ENCODE measurements at places on chromosomes 11 and 22. TPM values are rescaled to one million over a fixed set of nuclear protein-coding genes. Genes with fewer than 3 reads are reported as not detected.

- H3K4me1 ChIP-seq = no peaks in the 10 kb centered on the region
- DNase-seq = no peak
- no peaks in the 10 kb centered on the region for H3K27me3 ChIP-seq
- no peaks in the 10 kb centered on the region for H3K36me3 ChIP-seq
- H3K27ac ChIP-seq = no peak overlapping the region
These were observed 78.0 kb downstream of the CNTN5 start for GRCh38 chr11:99098751-99099150.

NXPE2 gene
- 0.15 TPM for polyA plus RNA-seq

- DNase-seq = no peak
- no peak overlapping the region for H3K4me3 ChIP-seq
These were observed 4.4 kb downstream of the EP300 start for GRCh38 chr22:41096841-41097240.

DNA sequence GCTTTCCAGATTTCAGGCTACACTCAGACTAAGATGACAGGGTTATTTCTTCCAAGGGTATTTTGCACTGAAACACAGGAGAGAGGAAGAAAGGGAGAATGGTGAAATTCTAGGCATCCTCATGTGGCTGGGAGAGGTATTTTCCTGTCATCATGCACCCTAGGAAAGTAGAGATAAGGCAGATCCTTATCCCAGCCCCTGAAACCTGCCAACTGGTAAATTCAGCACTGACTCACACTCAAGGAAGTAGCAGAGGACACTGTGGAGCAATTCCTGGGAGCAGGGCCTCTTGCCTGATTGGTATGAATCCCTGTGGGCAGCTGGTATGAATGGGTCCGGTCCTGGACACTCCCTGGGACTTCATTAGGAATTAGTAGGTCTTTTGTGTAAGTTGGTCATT, 37.6 kb upstream of the SLC5A1 start:
- no peaks in the 10 kb centered on the region for H3K36me3 ChIP-seq
- no peak overlapping the region for H3K4me3 ChIP-seq
- H3K27ac ChIP-seq = peak overlapping the region; percentile 20

- H3K36me3 ChIP-seq = peaks cover 35% of the 10 kb centered on the region
- no peak for DNase-seq
- no peak overlapping the region for H3K4me3 ChIP-seq
- no peaks in the 10 kb centered on the region for H3K27me3 ChIP-seq
These were observed 177.2 kb downstream of the SHANK2 start for GRCh38 chr11:71075116-71075720.

BRMS1 gene
- 77.5 TPM for polyA plus RNA-seq

- H3K4me1 ChIP-seq = no peaks in the 10 kb centered on the region
- peak; percentile 63 for DNase-seq
- H3K4me3 ChIP-seq = no peak overlapping the region
- no peaks in the 10 kb centered on the region for H3K36me3 ChIP-seq
- no peak overlapping the region for H3K27ac ChIP-seq
- H3K27me3 ChIP-seq = no peaks in the 10 kb centered on the region
These were observed 124.6 kb downstream of the GRIA4 start for GRCh38 chr11:105734426-105734825.

KDM4D gene
- 0.49 TPM for polyA plus RNA-seq

DNA sequence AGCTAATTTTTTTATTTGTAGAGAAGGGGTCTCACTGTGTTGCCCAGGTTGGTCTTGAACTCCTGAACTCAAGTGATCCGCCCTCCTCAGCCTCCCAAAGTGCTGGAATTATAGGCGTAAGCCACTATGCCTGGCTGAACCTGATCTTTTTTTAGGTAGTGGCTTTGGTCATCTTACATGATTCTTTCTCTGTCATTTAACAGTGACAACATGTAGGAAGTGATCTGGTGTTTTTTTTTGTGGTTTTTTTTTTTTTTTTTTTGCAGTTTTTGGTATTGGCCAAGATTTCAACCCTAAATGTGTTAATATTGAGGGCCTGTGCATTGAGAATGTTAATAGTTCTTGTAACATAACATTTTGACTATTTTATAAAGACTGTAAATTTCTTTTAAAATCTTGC, 8.0 kb upstream of the FERMT3 start:
- peaks cover 23% of the 10 kb centered on the region for H3K36me3 ChIP-seq
- H3K27ac ChIP-seq = no peak overlapping the region
- no peaks in the 10 kb centered on the region for H3K4me1 ChIP-seq
- DNase-seq = no peak

GRCh38 chr11:45805305-45806071, 539 bp downstream of the SLC35C1 start:
- H3K4me1 ChIP-seq = peaks cover 26% of the 10 kb centered on the region
- DNase-seq = peak; percentile 76
- no peaks in the 10 kb centered on the region for H3K27me3 ChIP-seq
- H3K27ac ChIP-seq = peak overlapping the region; percentile 89

C11orf71 gene
- polyA plus RNA-seq = 9.3 TPM

IGLL1 gene
- 1.3 TPM for polyA plus RNA-seq

- no peak overlapping the region for H3K27ac ChIP-seq
- no peaks in the 10 kb centered on the region for H3K27me3 ChIP-seq
- no peak overlapping the region for H3K4me3 ChIP-seq
- peaks cover 12% of the 10 kb centered on the region for H3K4me1 ChIP-seq
These were observed 1.8 kb downstream of the SCUBE2 start for GRCh38 chr11:9089636-9090035.

BIRC3 gene
- polyA plus RNA-seq = 32.4 TPM

Measured in small intestine (tissue), 16 donors.